ENCODE measurements at places on chromosomes 6 and 20.

DNA sequence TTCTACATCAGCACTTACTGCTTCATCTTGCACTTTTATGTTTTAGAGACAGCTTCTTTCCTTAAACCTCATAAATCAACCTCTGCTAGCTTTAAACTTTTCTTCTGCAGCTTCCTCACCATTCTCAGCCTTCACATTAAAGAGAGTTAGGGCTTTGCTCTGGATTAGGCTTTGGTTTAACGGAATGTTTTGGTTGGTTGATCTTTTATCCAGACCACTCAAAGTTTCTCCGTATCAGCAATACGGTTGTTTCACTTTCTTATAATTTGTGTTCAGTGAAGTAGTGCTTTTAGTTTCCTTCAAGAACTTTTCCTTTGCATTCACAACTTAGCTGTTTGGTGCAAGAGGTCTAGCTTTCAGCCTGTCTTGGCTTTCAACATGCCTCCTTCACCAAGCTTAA is 40.4 kb downstream of the DNAAF9 start:
- no peak for DNase-seq

GRCh38 chr20:11229772-11230171 is 556.0 kb upstream of the JAG1 start:
- DNase-seq: no peak

GRCh38 chr6:80636689-80637088 is 530.2 kb downstream of the BCKDHB start:
- no peak for DNase-seq

- no peak for DNase-seq
Observed at GRCh38 chr6:11604215-11604614, 66.7 kb downstream of the TMEM170B start.

DNA sequence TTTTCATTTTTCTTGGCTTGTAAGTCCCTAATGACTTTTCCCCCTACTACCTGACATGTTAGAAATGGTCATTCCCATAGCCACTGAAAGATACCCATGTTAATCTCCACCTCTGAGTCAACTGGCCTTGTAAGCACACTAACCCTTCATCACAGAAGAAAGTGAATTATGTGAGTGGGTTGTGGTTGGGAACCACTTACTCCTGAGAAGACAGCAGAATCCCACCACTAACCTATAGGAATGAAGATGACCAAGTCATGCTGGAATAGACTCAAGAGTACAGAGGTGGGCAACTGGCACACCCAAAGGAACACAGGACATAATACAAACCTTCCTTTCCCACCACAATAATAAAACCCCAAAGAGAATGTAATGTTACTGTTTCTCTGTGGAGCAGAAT is 30.1 kb downstream of the RAMACL start:
- DNase-seq: no peak

DNA sequence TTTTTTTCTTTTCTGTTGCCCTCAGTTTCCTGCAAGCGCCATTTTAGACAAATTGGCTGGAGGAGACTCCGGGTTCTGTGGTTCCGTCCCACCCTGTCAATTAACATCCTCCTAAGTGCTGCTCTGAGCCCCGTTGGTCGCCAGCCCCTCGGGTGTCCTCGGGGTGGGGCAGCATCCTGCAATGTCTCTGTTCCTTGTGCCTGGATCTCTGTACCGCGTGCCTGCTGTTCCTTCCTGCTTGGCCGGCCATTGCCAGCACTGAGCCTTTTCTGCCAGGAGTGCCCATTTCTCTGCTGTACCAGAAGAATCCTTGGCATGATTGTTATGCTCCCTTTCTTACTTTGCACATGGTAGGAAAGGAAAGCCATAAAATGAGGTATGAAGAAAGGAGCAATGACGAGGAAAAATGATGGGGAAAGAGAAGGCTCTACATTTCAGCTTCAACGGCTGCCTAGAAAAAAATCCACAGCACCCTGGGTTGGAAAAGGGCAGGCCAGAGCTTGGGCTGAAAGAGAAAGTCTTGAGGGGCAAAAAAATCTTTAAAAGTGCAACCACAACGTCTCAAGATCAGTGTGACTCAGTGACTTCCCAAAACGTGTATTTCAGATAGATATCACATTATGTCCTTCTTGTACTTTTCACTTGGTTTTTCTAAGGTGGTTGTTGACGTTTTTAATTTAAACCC is 256.7 kb downstream of the CLIC5 start:
- no peak for DNase-seq

GRCh38 chr6:158057213-158057987 is 75.7 kb downstream of the SYNJ2 start:
- DNase-seq: no peak

GRCh38 chr6:13985663-13986325 is 61.0 kb downstream of the RNF182 start:
- DNase-seq: no peak

GRCh38 chr6:117384659-117385058 is 41.1 kb downstream of the ROS1 start:
- no peak for DNase-seq
